Anterior cingulate cortex (tissue), 58 donors: ENCODE measurements at places on chromosomes 6 and 20.

DNA sequence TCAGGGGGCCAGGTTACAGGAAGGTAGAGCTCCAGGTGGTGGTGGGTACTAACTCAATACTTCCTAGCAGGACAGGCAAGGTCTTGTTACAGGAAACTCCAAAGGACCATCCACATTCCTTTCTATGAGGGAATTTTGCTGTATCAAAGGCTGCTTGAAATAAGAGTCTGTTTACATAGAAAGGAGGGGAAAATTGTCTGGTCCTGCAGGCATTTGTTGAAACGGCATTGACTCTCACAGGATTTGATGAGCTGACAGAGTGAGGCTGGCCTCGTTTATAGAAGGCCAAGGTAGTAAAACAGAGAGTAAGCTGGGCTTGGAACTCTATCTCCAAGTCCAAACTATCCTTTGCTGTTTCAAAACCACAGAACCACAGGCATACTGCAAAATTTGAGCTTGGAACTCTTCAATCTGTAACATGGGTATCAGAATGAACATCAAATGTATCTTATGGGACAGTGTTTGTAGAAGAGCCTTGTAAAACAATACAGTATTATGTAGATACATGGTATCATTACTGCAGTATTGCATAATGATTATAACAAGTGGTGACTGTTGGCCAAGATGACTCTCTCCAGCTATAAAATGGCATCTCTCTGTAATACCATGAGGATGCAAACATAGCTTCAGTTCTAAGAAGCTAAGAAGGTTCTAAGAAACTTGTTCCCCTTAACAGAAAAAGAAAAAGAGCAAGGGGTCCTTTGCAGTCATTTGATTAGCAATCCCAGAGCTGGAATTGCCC is 61.5 kb downstream of the TRAM2 start:
- DNase-seq, result no peak

- DNase-seq, result no peak
Measured at GRCh38 chr6:1760876-1761275, 151.2 kb downstream of the FOXC1 start.

GRCh38 chr6:169341706-169342105 is 88.1 kb upstream of the THBS2 start:
- DNase-seq, result no peak

GRCh38 chr6:145315982-145316600 is 419.2 kb downstream of the EPM2A start:
- DNase-seq, result no peak

- DNase-seq, result no peak
Measured at GRCh38 chr20:17543531-17544131, 12.5 kb upstream of the BFSP1 start.

DNA sequence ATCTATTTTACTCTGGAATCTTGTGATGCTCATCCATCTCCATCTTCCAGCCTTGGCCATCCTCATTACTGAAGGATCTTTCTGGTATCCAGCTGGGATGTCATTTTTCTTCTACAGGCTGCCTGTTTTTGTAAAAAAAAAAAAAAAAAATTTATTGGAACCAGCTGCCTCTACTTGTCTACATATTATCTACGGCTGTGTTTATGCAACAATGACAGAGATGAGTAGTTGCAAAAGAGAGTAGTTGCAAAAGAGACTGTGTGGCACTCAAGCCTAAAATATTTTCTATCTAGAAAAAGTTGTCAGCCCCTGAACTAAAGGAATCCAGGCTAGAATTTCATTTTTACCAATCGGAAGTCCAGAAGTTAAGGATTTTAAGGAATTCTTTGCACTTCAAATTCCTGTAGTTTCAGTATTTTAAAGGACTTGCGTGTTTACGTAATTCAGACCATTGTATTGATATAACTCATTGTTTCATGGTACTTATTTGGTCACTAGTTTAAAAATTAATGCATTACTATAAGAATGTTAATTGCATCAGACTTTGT is 38.6 kb upstream of the PLCG1 start:
- DNase-seq, result no peak

DNA sequence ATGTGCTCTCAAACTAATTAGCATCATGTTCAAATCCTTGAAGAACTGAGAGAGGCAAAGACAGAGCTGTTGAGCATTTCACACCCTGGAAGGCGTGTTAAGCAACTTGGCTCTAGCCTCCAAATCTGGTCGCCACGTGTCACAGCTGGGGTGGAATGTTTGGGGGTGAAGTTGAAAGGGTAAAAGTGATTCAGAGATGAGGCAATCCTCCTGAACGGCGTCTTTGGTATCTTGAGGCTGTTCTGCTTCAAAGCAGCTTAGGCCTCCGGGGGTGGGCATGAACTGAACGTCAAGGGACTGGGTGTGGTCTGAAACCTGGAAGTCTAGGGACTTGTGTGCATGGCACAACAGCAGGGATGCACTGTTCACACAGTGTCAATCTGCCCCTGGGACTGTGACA is 62.3 kb downstream of the TRAM2 start:
- DNase-seq, result no peak

DNA sequence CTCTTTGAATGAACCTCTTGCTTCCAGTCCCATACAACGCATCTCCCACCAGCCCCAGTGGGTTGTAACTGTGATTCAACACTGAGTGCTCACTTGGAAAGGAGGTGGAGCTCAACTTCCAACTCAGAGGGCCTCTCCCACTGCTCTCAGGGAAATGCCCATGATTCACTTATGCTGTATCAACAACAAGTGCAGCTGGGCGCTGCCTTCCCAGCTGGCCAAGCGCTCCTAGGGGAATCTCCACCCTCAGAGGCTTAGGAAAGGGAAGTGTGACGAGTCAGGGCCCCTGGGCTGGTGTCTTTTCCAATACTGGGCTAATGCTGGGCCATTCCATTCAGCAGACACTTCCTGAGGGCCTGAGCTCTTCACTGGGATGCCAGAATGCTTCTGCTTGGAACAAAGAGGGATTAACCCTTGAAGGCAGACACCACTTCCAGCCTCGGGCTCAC is 8.1 kb upstream of the OCSTAMP start:
- peak; percentile 28 for DNase-seq

- no peak for DNase-seq
Measured at GRCh38 chr6:109053336-109053735, 41.3 kb downstream of the SESN1 start.

- no peak for DNase-seq
Measured at GRCh38 chr6:2680264-2680922, 70.3 kb downstream of the MYLK4 start.
